Jurkat, Clone E6-1 (cell line): ENCODE measurements at places on chromosomes 3 and 15.
A peak's percentile ranks its signal among the peaks of the same experiment; 100 is the strongest.

DNA sequence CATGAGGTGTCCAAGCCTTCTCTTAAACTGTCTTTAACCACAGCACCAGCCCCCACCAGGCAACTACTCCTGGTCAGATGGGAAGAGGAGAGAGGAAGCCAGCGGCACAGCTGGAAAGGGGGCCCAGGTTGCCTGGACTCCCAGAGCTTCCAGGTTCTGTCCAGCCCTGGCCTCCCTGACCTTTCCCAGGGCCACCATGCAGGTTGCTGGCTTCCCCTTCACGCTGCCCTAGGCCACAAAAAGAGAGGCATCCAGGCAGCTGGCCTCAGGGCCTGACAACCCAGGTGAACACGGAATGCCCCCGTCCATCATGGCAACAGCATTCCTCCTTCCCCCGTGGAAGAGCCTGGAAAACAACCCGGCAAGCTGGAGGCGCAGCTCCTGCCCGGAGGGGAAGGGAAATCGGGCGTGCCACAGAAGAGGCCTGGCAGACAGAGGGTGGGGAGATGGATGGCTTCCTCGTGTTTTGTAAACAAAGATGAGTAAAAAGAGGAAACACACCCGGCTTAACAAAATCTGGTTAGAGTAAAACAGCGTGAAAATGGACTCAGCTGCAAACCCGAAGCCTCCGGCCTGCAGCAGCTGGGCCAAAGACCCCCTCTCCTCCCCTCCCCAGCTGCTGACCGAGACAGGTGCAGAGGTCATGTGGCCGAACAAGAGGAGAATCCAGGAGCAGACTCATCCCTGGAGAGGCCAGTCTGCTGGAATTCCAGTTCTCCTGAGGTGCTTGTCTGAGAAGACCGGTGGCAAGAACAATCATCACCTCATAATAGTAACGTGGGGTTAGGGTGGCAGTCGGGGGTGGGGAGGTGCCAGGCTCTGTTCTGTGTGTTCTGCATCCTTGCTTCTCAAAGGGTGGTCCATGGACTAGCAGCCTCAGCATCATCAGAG, 15.5 kb downstream of the BMF start:
- DNase-seq: no peak

GRCh38 chr3:171822431-171823106, 12.3 kb upstream of the PLD1 start:
- DNase-seq: no peak

GRCh38 chr3:111200027-111200426, 128.4 kb downstream of the NECTIN3 start:
- DNase-seq: no peak

DNA sequence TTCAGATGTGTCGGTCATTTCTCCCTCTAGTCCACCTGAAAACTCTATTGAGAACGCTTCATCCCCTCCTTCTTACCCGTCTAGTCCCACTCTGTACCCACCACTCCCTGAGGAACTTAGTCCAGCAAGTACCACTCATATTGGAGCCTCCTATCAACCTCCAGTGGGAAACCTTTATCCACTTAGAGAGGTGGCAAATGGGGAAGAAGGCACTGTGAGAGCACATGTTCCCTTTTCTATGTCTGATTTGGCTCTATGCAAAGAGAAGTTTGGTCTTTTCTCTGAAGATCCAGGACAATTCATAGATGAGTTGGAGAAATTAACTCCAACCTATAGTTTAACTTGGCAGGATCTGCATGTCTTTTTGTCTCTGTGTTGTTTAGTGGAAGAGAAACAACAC, 17.0 kb upstream of the RPN1 start:
- no peak for DNase-seq

GRCh38 chr3:104536715-104537114, 830.0 kb upstream of the ALCAM start:
- no peak for DNase-seq

- no peak for DNase-seq
Measured at GRCh38 chr3:4245671-4246070, 57.5 kb upstream of the SETMAR start.

DNA sequence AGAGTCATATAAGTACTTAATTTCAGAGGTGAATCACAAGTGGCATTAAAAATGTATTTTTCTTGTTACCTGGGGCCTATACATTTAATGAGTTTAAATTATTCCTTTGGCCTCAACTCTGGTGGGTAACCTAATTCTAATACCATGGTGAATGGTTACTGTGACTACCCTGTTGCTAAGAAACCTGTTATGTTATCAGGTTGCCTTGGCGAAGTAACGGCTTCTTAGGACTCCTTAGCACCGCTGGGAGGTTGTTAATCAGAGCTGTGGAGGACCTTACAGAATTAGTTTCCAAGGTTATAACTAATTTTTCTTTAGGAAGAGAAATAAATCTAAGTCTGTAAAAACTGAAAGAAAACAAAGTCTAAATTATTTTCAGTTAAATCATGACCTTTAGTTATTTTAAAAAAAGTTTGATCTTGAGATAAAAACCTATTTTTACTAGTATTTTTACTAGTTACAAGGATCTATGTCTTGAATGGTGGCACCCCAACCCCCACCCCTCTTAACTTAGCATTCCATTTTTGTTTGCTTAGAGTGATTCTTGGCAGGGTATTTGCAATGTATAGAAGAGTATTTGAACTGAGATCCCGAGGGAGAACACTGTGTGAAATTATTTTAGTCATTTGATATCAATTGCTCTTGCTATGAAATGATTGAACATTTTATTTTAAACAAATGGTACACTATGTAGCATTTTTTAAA, 155.5 kb downstream of the FNDC3B start:
- DNase-seq: no peak

DNA sequence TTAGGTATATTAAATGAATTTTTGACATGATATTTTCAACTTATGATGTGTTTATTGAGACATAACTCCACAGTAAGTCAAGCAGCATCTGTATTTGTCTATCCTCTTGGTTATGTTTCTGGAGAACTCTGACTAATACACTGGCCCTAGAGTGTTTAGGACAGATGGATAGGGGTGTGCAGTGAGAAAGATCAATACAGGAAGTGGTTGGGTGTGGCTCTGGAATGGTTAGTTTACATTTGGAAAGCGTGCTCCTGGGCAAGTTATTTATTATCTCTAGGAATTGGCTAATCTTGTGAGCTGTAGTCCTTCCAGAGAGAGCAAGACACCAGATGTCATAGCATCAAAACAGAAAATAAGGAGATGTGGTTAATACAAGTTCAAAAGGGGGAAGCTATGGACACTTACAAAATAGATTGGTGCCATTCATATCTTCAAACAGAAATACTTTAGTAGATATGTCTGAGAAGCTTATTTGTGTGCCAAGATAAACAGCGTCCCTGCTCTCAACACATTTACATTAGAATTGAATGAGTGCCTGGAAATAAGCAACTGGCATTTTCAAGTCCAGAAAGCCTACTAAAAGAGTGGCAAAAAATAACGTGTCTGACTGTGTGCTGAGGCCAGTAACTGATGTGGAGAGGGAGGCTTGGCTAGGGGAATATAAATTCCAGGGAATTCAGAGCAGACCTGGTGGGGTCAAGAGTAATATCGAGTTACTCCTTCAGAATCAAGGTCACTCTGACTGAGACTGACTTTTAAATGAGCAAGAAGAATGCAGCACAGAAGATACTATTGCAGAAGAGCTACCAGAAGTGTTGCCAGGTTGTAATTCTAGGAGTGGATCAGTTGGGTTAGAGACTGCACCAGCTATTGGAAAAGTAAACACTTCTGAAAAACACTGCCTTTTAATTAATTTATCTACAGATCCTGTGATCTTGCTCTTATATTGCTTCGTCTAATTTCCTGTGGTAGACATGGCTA, 33.4 kb upstream of the PLAAT1 start:
- DNase-seq: no peak

- DNase-seq: peak; percentile 8
Measured at GRCh38 chr15:55789066-55789660, 46.2 kb upstream of the PRTG start.

- DNase-seq: no peak
Measured at GRCh38 chr15:76584868-76585575, 248.4 kb downstream of the ISL2 start.

- DNase-seq: no peak
Measured at GRCh38 chr15:90351479-90352106, 491 bp upstream of the ZNF774 start.

DNA sequence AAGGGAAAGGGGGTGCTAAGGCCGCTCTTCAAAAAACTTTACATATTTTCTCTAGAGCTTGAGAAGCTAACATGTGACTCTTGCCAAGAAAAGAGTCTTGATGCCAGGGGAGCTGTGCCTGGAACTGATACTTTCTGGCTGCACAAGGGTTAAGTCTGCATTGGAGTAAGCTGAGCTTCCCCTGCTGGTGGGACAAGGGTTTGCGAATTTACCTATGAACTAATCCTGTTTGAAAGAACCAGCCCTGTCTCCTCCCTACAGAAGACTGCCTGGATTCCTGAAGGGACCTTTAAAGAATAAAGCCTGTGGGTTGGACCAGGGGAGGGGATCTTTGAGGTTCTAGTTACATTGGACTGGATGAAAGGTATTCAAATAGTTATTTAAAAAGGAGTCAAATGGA, 58.3 kb upstream of the EPHA3 start:
- peak; percentile 31 for DNase-seq
